Esophagus squamous epithelium (tissue), 5 donors: ENCODE measurements at places on chromosomes 5 and 9.

- no peak for DNase-seq
These were observed 67.1 kb downstream of the GRAMD2B start for GRCh38 chr5:126490167-126490940.

DNA sequence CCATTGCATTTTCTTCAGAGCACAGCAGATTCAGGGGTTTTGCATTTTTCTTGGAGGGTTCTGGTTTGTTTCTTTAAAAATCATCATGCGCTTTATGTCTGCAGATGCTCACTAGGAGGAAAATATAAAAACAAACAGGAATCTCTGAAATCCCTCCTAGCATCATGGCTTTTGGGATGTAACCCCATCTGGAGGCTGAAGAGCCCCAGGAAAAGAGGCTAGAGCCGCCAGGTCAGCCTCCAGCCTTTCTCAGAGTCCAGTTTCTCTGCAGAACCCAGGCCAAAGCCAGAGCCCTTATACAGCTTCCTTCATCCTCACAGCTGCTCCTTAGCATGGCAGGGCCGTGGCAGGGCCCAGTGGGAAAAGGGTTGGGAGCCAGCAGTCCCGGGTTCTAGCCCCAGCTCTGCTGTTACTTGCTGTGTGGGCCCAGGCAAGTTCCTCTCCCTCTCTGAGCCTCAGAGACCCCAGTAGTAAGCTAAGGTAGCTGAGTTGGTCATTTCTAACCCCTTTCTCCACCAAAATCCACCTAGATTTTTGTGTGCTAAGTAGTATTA, 62.1 kb downstream of the PAX5 start:
- no peak for DNase-seq

DNA sequence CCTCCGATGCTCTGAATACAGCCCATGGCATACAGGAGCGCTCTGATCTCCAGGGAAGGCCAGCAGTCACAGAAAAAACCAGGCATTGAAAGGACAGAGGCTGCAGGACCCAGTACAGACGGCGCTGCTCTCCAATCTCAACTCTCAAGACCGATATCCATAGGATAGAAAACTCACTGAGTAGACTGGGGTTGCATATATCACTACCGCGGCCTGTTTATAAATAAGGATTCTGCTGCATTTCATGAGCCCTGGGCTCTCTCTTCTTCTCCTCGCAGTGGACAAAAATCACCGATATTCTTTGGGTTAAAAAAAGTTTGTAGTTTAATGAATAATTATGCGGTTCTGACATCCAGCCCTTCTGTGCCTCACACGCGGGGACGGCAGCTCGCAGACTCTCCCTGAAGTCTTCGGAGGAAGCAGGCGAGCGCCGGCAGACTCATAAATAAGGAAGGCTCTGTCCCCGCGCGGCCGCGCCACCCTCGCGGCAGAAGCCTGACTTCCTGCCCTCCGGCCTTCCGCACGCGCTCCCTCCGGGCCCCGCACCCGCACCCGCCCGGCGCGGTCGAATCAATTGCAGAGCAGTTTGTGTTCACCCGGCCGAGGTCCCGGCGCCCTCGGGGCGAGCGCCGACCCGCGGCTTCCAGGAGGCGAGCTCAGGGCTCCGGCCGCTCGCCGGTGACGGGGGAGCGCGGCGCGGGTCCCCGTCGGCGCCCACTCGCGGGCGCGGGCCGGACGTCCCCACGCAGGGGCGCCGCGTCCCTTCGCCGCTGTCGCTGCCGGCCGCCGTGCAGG, at the start of gene FAM78A:
Gene FAM78A, minus strand, starts transcription at position 417 of the 795 bp plus-strand sequence. Its CDS starts 331 bp downstream, at position 86.
- no peak for DNase-seq

DNA sequence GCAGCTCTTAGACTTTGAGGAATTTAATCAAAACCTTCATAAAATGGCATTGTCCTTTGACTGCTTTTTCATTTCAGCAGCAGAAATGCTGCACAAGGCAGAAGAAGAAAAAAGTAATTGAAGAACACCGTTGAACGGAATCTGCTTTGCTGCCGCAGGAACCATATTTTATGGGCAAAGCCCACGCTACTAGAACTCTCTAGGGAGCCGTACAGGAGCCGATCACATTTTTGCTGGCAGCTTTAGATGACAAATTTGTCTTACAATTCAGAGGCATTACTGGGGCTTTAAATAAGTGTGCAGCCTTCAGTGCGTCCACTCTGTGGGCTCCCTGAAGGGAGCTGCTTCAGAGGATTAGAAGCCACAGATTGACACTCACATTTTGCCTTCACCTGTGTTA, 5.4 kb downstream of the CFAP90 start:
- DNase-seq: no peak

- DNase-seq: no peak
These were observed 43.5 kb downstream of the SLC12A7 start for GRCh38 chr5:1068204-1068894.

DNA sequence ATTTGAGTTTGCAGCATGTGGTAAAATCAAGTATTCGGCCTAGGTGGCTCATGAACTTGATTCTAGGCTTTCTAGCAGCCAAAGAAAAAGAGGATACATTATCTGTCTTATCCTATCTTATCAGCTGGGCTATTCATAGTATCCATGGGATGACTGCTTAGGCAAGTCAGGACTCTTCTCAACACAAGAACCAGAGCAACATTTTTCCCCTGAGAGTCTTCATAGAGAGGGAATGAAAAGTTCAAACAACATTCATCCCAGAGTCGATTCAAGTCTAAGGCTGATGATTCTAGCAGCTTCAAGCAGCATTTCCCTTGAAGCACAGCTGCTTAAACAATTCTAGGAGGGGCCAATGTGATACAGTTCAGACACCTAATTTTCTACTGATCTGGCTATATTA, 3.0 kb downstream of the S100Z start:
- DNase-seq: no peak
